ENCODE measurements at places on chromosomes 3 and 15.

DNA sequence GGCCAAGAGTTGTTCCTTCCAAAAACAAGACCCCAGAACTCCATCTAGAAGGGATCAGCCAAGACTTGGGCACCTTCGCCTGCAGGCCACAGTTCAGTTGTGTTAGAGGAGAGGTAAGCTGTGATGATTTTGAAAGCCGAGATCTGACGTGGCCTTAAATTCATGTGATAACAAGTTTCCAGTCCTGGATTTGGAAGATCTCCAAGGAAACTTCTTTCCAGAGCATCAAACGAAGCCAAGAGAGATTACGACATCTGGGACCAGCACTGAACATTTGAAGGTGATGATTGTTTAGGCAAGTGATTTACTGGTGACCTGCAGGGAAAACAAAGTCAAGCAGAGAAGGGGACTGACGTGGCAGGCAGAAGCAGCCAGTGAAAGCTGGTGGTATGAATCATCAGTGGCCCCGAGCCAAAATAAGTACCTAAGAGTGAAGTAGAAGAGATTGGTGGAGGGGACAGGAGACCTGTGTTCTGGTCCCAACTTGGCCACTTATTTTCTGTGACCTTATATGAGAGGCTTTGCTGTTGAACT lies 339.0 kb upstream of the PROK2 start:
- DNase-seq: peak; percentile 82

GRCh38 chr3:53545310-53545995 lies 51.0 kb downstream of the CACNA1D start:
- DNase-seq: no peak

DNA sequence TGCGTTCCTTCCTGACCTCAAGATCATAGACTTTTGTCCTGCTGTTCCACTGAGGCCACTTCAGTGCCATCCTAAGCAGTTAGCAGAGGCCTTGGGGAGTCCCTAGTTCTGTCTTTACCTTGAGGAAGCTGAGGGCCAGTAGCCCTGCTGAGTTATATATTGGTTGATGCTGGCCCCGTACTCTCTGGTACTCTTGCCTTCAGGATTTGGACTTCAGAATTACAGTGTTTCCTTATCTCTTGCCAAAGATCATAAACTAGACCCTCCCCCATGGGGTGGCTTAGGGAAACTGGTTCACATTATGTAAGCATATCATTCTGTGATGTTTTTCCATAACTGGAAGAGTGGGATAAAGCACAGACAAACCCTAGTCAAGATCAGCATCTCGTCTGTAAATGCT lies 33.2 kb downstream of the KBTBD12 start:
- DNase-seq: no peak

DNA sequence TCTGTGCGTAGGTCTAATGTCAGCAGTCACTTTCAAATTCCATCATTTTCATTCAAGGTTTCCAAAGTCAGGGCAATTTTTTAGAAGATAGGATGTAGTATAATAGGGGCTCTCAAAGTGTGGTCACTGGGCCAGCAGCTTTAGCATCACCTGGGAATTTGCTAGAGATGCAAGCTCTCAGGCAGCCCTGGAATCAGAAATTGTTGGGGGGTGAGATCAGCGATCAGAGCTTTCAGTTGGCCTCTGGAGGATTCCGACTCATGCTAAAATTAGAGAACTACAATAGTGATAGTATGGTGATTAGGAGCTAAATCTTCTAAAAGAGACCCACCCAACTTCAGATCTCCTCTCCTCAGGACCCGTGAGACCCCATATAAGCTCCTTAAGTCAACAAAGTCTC lies 2.4 kb upstream of the FRMD4B start:
- DNase-seq: no peak

GRCh38 chr3:59407425-59407824 lies 357.6 kb upstream of the CFAP20DC start:
- no peak for DNase-seq

GRCh38 chr15:22979238-22980188 lies 655 bp downstream of the CYFIP1 start:
- DNase-seq: peak; percentile 31

DNA sequence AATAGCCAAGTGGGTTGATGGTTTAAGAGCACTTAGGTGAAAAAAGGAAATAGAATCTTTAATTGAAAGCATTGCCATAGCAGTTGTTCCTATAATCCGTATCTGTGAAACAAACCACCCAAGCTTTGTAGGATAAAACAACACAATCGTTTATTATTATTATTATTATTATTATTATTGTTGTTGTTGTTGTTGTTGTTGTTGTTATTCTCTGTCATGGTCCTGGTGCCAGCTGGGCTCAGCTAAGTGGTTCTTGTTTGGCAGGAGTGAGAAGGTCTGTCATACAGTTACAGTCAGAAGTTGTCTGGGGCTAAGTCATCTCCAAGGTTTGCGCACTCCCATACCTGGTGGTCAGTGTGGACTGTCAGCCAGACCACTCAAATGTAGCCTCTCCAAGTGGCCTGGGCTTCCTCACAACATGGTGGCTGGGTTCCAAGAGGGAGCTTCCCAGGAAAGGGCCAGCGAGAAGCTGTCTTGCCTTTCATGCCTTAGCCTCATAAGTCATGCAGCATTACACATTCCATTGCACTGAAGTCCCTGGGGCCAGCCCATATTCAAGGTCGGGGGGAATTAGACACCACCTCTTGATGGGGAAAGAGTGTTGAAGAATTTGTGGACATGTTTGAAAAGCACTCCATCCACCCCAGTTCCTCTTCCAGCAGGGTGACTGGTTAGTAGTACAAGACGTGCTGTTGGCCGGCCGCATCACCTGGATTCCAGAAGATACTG lies 54.3 kb upstream of the FGD5 start:
- DNase-seq: no peak

DNA sequence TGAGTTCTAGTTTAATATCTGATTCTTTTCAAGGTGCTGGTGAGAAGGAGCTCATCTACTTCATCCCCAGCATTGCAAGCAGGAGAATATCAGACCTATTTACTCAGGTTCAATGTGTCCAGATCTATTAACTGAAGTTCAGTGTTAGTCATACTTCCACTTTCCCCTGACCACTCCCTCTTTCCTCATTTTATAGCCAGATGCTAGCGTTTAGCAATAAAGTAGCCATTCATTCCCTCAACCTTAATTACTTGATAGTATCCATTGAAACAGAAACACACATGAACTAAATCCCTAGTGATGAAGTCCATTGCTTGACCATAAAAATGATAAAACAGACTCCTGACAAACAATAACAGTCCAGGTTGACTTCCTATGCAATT lies 60.0 kb downstream of the RPL22L1 start:
- DNase-seq: peak; percentile 64

DNA sequence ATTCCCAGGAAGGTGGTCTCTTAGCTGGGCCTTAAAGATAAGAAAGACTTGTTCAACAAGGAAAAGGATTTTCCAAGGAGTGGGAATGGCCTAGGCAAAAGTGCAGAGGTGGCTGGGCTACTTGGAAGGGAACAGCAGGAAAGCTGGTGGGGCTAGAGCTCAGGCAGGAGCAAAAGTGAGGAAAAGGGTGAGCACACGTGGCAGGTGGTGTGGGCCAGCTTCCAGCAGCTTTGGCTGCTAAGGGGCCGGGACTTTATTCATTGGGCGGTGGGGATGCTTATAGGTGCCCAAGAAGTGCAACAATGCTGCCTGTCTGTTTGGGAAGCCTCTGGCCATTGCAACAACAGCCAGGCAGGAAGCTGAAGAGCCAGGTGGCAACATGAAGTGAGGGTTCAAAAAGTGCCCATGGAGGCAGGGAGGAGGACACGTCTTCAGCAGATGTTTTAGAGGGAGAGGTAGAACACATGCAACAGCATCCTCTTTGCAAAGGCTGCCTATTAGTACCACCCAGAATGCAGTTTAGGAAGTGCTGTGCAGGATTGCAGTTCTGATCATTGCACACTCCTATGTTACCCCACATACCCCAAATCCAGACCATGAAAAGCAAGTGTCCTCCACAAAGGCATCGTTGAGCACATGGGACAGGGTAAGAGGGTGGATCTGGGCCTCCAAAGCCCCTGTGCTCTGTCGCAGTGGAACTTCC lies 13.8 kb downstream of the ALDH1A3 start:
- DNase-seq: no peak

- no peak for DNase-seq
Measured at GRCh38 chr3:41674449-41674848, 287.5 kb downstream of the ULK4 start.

- peak; percentile 81 for DNase-seq
Measured at GRCh38 chr3:114435386-114436115, 141.7 kb downstream of the TIGIT start.

DNA sequence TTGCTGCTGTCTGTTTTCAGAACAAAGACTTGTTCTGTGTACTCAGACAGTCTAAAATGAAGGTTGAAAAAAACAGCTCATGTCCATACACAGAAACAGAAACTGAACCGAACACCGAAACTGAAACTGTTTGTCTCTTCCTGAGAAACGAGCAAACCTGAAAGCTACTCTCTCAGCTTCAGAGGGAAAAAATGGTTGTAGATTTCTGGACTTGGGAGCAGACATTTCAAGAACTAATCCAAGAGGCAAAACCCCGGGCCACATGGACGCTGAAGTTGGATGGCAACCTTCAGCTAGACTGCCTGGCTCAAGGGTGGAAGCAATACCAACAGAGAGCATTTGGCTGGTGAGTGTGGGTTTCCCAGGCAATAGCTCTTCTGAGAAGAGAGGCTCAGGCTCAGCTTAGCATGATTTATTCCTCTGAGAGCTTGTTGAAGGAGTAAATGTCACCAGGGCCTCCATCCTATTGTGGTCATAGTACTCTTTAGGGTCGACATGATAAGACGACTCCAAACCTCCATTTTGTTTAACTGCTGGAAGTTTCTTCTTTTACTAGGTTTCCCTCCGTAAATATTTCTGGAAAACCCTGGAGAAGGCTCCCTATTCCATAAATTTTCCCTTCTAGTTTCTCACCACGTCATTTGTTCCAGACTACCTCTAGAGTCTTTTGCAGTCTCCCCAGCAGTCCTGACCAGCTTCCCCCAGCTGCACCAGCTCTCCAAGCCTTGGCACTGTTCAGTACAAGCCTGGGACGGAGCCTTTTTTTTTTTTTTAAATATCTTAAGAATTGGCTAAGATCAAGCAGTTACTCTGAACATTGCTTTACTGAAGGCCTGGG lies at the start of gene RTP4:
Gene RTP4 (plus strand): TSS at position 135 of the 838 bp plus-strand sequence. CDS start 57 bp downstream, at position 192.
- DNase-seq: peak; percentile 1

DNA sequence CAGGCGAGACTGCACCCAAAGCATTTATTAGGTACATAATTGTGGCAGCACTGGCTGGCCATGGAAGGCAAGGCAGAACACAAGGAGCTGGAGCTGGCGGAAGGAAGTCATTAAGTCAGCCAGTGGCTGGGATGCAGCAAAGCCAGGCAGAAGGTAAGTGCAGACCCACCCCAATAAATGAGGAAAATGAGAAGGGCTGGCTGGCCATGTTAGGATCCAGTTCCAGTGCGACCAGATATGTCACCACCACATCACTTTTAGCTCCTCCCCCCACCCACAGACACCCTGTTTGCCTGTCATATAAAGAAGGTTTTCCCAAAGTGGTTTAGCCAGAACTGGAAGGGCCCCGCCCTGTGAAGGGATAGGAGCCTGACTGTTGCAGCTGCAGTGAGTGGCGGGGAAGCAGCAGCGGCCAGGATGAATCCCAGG lies at the start of gene FURIN:
Gene FURIN (plus strand): TSS at position 328 of the 429 bp plus-strand sequence. CDS start 7,153 bp downstream, outside the sequence.
- DNase-seq: no peak

DNA sequence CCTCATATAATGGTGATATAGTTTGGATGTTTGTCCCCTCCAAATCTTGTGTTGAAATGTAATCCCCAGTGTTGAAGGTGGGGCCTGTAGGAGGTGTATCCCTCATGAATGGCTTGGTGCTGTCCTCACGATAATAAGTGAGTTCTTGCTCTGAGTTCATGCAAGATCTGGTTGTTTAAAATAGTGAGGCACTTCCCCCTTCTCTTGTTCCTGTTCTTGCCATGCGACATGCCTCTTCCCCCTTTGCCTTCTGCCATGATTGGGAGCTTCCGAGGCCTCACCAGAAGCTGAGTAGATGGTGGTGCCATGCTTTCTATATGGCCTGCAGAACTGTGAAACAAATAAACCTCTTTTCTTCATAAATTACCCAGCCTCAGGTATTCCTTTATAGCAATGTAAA lies 39.2 kb downstream of the REC114 start:
- no peak for DNase-seq

DNA sequence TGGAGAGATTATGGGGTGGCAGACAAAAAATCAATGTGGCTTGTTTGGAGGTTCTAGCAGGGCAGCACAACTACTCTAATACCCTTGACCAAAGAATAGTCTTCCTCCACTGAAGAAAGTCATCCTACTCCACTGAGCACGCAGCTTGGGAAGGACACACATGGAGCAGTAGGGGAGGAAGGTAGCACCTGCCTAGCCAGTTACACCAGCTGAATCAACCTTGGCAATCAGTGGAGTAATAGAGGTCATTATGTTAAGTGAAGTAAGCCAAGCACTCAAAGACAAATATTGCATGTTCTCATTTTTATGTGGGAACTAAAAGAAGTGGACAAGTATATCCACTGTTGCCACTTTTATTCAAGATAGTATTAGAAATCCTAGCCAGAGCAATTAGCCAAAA lies 555.8 kb upstream of the ALCAM start:
- DNase-seq: no peak

DNA sequence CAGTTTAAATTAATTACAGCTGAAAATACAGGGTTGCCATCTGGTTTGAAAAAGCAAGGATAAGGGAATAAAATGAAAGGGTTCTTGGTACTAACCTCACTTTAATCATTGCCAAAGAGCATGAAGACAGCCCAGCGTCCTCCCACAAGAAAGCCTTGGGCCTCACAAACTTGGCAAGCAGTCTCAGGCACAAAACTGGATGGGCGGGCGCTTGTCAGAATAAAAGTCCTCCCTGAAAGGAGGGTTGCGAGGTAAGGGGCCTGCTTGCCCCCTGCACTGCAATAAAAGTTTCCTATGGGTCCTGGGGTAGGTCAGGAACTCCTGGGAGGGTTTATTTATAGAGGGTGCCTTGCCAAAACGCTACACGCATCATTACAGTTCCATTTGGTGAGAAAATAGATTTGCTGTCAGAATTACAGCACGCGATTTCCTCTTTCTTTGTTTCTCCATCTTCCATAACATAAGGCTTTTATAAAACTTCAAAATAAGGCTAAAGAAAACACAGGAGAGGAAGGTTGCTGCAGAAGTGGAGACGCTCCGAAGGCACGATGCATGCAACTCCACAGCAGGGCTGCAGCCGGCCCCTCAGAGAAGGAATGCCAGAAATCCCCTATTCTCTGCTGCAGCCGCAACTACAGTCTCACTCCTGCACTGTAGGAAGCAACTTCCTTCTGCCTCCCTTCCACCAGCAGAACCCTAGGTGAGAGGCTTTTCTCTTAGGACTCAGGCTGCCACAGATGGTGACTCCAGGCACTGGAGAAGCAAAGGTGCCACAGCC lies 61.3 kb downstream of the VGLL4 start:
- peak; percentile 52 for DNase-seq

- DNase-seq: peak; percentile 30
Measured at GRCh38 chr3:140276703-140277102, 341.7 kb downstream of the CLSTN2 start.

- peak; percentile 66 for DNase-seq
Measured at GRCh38 chr3:120344349-120344748, 4.8 kb downstream of the LRRC58 start.

- no peak for DNase-seq
Measured at GRCh38 chr15:89161666-89162065, 59.7 kb downstream of the RLBP1 start.
